ENCODE measurements at places on chromosomes 3 and 15.
A peak's percentile ranks its signal among the peaks of the same experiment; 100 is the strongest.

DNA sequence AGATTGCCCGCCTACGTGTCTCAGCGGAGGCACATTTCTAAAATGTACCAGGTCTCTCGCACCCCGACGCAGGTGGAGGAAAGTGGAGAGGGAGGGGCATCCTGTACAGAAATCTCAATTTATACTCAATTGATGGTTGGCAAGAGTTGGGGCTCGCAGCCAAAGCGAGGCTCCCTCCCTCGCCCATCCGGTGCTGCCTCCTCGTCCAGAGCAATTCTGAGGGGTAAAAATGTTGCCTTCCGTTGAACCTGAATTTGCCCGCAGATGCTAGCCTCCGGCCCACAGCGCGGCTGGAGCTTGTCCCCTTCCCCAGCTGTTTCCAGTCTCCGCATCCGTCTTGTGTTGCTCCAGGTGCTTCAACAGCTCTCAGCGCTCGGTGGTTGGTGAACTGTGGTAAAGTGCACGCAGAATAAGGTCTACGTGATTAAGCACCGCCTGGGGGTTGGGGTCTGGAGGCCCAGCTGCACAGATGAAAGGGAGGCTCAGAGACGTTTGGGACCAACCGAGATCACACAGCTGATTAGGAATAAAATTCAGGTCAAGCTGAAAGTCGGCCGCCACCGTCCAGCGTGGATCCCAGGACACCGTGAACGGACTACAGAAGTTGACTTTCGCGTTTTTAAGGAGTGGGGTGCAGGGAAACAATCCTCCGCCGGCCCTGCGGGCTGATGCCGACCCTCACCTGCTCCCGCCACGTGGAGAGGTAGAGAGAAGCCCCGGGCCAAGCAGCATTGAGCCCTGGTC lies 846 bp upstream of the POLG start:
- peak; percentile 31 for DNase-seq

DNA sequence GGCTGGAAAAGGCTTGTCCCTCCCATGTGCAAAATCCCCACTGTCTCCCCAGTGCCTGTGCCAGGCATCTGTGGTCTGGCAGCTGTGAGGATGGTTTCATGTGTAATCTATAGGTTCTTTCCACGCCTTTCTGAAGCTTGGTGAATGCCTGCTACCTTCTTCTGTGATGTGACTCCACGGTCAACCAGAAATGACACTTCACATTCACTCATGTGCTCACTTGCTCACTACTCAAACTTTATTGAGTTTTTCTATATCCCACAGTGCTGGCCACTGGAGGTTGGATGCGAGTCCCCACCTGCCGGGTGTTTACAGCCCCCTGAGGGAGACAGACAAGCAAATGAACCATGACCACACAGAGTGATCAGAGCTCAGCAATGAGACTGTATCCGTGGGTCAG lies 27.9 kb upstream of the TLE3 start:
- DNase-seq: no peak

DNA sequence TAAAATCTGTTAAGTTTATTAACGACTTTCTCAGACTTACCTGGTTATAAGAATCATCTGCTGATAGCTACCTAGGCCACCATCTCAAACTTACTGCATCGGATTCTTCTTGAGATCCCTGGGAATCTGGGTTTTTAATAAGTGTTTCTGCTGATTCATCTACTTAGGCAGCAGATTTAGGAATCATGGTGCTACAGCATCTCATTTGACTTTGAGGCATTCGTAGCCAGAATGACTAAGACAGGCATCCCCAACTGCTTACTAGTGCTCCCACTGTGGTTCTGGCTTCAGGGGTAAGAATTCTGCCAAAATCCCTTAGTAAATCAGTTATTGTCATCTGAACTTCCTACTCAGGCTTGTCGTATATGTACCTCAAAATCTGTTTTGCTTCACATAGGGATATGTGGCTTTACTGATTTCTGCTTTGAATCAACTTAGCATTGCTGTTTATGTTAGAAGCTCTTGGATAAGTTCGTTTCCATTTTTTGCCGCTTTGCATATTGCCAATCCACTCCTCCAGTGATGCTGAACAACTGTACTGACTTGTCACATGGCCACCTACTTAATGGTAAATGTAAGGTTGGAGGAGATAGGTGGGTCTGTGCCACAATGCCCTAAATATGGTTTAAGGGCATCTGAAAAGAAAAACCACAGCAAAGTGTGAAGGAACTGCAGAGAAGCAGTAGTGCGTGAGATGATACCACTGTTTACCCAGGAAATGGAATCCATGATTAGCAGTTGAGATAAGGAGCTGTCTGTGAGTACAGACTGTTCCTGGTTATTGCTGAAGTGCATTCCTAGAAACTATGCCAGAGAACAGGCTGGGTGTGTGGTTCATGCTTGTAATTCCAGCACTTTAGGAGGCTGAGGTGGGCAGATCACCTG lies 60.3 kb downstream of the MAP6D1 start:
- no peak for DNase-seq

DNA sequence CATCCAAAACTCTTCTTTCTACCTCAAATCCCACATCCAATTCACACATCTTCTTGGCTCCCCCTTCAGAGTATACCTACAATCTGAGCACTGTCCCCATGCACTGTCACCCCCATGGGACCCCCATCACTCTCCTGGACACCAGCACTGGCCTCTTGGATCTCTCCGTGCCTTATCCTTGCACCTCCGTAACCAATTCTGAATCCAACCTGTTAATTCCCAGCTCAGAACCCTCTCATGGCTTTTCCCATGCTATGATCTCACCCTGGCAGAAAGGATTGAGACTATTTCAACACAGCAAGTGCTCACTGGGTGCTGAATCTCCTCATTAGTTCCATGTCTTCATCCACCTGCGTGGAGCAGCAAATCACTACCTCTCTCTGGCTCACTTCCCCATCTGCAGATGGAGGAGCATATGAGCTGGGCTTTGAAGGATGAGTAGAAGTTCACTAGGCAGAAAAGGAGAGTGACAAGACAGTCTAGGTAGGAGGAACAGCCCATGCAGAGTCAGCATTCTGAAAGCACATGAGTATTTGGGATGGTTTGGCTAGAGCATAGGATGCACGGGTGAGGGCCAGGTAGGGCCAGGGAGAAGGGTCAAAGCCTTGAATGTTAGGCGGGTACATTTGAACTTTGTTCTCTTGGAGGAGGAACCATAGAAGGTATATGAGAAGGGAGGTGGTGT lies 48.7 kb downstream of the SLC6A6 start:
- DNase-seq: no peak

DNA sequence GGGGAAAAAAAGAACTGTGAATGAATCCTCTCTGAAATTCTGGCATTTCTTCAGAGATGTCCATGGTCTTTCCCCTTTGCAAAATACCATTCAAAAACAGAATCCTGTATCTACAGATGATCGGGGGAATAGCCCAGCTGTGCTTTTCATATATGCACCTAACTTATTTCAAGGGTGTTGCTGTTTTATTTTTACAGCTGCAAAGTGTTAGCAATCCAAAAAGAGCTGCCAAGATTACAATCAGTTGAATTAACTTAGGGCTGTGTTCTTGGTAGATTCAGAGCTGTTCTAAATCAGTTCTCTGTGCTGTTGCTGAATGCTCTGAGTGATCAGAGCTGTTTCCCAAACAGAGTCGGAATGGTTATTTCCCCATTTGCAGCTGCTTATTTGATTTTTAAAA lies 175.7 kb upstream of the SEMA6D start:
- no peak for DNase-seq

GRCh38 chr3:64681827-64682226 lies 6.0 kb downstream of the ADAMTS9 start:
- no peak for DNase-seq

DNA sequence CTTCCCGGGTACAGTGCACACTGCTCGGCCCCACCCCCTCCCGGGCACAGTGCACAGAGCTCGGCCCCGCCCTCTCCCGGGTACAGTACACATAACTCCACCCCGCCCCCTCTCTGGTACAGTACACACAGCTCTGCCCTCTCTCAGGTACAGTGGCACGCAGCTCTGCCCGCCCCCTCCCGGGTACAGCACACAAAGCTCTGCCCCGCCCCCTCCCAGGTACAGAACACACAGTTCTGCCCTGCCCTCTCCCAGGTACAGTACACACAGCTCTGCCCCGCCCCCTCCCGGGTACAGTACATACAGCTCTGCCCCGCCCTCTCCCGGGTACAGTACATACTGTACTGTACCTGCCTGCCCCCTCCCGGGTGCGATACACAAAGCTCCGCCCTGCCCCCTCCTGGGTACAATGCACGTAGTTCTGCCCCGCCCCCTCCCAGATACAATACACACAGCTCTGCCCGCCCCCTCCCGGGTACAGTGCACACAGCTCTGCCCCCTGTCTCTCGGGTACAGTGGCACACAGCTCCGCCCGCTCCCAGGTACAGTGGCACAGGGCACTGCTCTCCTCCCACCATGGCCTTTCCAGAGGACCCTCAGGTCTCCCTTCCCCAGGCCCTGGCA lies 16.4 kb upstream of the PRR20G start:
- DNase-seq: peak; percentile 8

GRCh38 chr15:61794881-61795280 lies 265.4 kb downstream of the VPS13C start:
- DNase-seq: no peak

- DNase-seq: no peak
Observed at GRCh38 chr15:45023659-45024225, 747 bp downstream of the SORD start.

DNA sequence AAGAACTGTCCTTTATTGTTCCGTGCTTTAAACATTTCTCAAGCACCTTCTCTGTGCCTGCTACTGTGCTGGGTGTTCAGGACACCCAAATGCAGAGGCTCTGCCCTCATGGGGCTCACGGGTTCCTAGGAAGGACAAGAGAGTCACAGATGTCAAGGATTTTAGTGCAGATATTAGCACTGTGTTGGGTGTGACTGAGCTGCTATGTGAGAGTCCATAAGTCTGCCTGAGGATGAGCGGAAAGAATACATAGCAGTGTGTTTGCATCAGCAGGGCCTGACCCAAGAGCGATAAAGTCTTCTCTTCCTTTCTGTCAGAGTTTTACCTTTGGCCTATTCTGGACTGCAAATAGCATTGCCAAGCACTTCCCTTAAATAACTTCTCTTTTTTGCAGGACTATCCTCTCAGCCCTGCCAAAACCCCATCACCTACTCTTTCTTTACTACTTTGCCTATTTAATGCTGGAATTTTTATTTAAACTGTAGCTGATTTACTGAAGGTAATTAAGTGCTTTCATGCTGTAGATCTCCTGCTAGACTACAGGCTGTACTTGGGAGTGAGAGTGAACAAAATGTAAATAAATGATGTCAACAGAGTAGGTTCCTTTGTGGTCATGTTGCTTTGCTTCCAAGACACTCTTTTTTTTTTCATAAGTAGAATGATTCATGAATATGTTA lies 459.4 kb upstream of the TPRG1 start:
- DNase-seq: no peak

DNA sequence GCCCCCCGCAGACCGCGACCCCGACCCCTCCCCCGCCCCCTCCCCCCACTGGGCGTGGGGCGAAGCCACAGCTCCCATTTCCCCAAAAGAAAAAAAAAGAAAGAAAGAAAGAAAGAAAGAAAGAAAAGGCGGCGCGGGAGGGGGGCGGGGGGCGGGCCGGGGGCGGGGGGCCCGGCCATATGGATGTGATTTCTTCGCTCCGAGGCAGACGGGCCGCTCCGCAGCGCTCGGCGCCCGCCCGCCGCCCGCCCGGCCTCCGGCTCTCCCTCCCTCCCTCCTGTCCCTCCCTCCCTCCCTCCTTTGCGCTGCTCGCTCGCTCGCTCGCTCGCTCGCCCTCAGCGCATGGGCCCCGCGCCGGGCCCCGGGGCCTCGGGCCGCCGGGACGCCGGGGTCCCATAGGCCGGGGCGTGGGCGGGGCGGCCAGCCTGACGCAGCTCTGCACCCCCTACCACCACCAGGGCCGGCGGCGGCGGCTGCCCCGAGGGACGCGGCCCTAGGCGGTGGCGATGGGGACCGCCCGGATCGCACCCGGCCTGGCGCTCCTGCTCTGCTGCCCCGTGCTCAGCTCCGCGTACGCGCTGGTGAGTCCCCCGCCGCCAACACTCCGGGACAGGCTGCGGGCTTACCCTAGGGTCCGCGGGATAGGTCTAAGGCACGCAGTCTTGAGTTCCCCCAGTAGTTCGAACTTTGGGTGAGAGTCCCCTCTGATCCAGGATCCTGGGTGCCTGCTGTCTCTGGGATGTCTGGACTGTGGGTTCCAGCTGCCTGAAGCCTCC lies 5.7 kb downstream of the PTH1R start:
- peak; percentile 13 for DNase-seq

GRCh38 chr3:169781209-169781855 lies 8.1 kb downstream of the MYNN start:
- no peak for DNase-seq

- DNase-seq: no peak
Observed at GRCh38 chr3:139468399-139468798, 7.9 kb downstream of the RBP2 start.

DNA sequence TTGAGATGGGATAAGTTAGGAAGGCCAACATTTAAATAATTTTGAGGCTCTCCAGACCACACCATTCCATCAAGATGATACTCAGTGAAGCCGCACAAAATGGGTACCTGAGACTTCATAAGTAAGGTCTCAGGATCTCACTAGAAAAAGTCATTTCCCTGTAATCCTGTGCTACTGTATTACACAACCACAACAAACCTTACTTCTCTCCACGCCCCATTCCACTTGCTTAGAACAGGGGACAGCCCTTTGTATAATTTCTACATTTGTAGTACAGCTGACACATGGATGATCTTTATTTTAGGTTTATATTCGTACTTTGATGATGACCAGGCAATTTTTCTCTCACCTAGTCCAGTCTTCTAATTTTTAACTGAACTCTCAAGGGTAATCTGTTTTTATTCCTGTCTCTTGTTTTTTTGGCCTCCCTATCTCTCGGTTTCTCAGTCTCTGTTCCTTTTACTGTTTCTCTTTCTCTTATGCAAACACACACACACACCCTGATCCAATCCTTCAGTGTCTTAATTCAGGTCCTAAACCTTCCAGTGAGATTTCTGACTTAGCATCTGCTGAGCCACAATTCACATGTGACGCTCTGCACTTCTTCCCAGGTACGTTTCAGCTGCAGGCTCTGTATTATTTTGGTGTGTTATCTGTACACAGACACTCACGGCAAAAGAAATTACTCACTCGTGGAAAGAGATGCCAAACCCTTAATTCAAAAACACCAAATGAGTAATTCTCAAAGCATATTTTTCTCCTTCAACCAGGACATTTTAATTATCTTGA lies 223.2 kb upstream of the THBS1 start:
- no peak for DNase-seq

- no peak for DNase-seq
Observed at GRCh38 chr15:42155546-42156242, 742 bp downstream of the PLA2G4F start.

GRCh38 chr3:197501879-197502620 lies 53.7 kb downstream of the BDH1 start:
- peak; percentile 6 for DNase-seq

DNA sequence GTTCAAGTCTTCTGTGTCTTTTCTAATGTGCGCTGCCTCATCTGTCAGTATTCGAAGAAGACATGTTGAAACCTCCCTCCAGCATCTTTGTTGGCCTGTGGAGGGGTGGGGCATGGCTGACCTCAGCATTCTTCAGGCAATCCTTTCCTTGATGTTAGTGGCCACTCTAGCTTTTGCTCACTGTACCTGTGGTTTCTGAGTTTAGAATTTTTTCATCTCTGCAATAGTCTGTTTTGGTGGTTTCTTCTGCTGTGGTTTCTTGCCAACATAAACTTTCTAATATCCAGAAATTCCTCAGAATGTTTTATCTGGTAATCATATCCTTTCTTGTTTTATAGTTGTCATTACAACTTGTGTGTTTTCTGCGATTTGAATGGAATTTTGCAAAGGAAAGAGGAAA lies 251.3 kb upstream of the NR2E3 start:
- no peak for DNase-seq

All from activated CD4-positive, alpha-beta T cell treated with anti-CD3 and anti-CD28 coated beads, Interleukin-2, amount 50 U/mL, for 1 hour (primary cell).